ENCODE measurements at places on chromosomes 1 and 21. TPM values are rescaled to one million over a fixed set of nuclear protein-coding genes. Genes with fewer than 3 reads are reported as not detected.

GRCh38 chr1:246617768-246618167 lies 51.5 kb downstream of the CNST start:
- no peak for DNase-seq

DNA sequence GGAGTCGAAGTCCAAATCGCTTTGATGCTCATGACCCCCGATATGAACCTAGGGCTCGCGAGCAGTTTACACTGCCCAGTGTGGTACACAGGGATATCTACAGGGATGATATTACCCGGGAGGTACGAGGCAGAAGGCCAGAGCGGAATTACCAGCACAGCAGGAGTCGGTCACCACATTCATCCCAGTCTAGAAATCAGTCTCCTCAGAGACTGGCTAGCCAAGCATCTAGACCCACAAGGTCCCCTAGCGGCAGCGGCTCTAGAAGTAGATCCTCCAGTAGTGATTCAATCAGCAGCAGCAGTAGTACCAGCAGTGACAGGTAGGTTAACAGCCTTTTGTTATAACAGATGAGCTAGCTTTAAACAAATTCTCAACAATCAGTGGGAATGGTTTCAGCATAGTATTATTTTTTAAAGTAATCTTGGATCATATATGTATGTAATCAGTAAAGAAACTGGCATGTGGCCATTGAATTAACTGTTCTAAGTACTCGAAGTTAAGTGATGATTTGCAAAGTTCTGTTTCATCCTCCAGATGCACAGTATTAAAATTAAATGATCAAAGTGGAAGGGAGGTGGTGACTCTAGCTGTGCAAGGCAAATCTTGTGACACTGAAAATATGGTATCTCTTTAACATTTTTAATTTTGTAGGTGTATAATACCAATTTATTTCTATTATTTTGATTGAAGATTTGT lies 29.0 kb downstream of the SPEN start:
- DNase-seq = no peak

DNA sequence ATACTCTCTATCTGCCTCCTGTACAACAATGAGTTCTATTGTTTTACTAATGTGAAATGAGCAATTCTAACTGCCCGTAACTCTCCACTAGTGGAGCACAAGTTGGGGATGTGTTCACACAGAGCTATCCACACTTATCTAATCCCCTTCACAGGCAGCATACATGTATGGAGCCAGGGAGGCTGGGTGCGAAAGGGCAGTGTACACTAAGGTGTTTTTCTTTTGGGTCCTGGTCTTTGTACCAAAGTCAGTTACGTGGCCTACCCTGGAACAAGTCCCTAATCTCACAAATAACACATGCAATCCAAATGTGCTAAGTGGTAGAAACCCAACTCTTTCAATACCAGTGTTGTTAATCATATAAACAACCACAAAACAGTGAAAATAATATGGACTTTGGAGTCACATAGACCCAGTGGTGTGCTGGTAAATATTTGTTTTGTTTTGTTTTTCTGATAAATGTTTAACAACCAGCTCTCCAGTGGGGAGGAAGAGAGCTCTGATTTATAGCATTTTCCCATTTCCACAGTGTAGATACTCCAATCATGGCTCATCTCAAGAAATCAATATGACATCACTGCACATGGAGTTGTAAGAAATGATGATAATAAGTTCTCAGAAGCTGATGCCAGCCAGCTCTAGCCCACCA lies 319.9 kb upstream of the DUSP10 start:
- no peak for DNase-seq

- no peak for DNase-seq
Observed at GRCh38 chr1:201089596-201089995, 22.6 kb downstream of the CACNA1S start.

OR2T11 gene
- not detected for total RNA-seq

CCDC18 gene
- total RNA-seq = 7.9 TPM

- DNase-seq = no peak
Observed at GRCh38 chr1:90593312-90593711, 123.8 kb downstream of the BARHL2 start.

GRCh38 chr1:150186789-150187559 lies 37.3 kb downstream of the PLEKHO1 start:
- DNase-seq = peak; percentile 41

TSACC gene
- total RNA-seq = 0.42 TPM

GJA4 gene
- not detected for total RNA-seq

CD48 gene
- total RNA-seq = not detected

- DNase-seq = peak; percentile 9
Observed at GRCh38 chr1:182229921-182230491, 161.6 kb downstream of the GLUL start.

NCAM2 gene
- 4.1 TPM for total RNA-seq

GRCh38 chr1:151807131-151807530 lies 1.9 kb upstream of the LINGO4 start:
- DNase-seq = no peak

DNAJC6 gene
- total RNA-seq = 15.1 TPM

- peak; percentile 61 for DNase-seq
Observed at GRCh38 chr21:42724226-42724920, 71.0 kb downstream of the PDE9A start.

GRCh38 chr1:117834416-117834815 lies 95.0 kb downstream of the GDAP2 start:
- DNase-seq = no peak

PSMG1 gene
- 81.9 TPM for total RNA-seq

RYR2 gene
- total RNA-seq = 0.19 TPM

DNAJC16 gene
- 27.5 TPM for total RNA-seq

GRCh38 chr1:236000781-236001180 lies 64.1 kb downstream of the NID1 start:
- DNase-seq = no peak

GRCh38 chr1:205454903-205455335 lies 926 bp downstream of the BLACAT1 start:
- no peak for DNase-seq

DNA sequence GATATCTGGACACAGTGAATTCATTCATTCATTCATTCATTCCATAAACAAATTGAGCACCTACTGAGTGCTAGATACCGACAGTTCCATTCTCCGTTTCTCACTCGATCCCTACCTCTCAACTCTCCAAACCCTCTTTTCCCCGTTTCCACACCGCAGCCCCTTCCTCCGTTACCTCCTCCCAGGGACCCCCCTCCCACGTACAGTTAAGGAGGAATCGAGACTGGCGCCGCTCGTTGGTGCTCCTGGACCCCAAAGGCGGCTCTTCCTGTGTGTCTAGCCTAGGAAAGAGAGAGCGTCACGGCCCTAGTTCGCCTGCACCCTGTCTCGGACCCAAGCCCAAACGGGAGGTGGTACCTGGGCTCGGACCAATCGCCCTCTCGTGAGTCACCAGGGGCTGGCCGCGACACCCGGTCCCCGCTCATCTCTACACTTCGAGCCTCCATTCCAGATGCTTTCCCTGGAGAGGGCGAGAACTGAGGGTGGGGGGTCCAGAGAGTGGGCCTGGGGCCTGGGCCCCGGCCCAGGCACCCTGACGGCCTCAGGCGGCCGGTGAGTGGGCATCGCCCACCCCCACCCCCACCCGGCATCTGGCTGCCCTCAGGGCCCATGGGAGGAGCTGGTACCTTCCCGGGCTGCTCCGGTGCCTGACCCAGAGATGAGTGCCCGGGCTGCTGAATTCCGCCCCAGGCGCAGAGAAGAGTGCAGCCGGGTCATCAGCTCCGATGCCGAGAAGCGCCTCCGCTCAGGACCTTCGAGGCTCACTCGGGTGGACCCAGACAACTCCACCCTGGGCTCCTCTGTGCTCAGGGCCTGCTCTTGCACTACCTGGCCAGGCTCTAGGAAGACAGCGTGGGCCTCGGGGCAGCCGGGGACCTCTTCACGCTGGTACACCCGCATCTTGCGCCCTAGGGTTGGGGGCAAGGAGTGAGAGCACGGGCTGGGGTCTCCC lies 4.9 kb downstream of the ARHGEF19 start:
- peak; percentile 10 for DNase-seq

DNA sequence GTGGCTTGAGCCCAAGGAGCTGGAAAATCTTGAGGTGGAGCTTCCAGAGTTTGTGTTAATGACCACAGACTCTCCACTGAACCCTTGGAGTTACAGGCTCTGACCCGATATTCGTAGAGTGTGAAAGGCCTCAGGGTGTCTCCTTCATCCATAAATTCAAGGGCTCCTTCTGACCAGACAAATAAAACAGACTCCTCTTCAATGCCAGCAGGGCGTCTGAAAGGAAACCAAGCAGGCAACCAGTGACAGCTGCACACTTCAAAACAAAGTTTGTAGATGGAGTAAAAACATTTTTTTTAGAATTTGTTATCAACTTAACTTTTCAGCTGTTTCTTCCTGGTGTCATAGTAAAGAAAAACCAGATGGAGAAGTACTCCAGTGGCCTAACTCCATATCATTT lies 161.1 kb downstream of the KCTD3 start:
- no peak for DNase-seq

GRCh38 chr1:31238986-31239613 lies 587 bp downstream of the NKAIN1 start:
- no peak for DNase-seq

ANKRD35 gene
- total RNA-seq = 1.8 TPM

DNA sequence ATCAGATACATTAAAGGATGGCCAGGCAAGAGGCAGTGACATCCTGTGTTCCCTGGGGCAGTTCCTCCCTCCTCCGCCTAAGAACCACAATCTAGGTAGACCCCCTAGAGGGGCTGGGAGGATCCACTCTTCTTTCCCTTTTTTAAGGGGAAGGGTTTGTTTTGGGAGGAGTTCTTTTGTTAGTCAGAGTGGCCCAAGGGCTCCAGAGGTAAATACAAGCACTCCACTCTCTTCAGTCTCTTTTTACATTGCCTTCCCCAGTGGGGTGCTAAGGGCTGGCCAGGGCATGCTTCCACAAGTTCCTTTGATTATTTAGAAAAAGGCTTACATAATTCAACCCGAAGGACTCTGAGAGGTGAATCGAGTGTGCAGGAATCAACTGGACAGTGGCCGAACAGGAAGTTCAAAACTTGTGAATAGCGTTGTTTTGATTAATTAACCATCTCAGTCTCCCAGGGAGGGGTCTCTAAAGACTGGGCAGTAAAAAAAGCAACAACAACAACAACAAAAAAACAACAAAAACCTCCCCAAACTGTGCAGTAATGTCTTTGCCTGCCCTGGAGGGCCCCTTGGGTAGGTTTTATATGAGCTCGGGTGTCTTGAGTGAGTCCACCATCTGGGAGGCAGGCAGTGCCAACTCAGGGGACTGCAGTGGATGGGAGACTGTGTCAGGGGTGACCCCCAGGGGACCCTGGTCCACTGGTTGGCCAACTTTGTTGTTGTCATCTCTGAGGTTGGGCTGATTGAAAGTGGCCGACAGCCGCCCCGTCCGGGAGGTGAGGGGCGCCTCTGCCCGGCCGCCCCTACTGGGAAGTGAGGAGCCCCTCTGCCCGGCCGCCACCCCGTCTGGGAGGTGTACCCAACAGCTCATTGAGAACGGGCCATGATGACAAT lies 33.2 kb upstream of the ENO1 start:
- DNase-seq = no peak

DNA sequence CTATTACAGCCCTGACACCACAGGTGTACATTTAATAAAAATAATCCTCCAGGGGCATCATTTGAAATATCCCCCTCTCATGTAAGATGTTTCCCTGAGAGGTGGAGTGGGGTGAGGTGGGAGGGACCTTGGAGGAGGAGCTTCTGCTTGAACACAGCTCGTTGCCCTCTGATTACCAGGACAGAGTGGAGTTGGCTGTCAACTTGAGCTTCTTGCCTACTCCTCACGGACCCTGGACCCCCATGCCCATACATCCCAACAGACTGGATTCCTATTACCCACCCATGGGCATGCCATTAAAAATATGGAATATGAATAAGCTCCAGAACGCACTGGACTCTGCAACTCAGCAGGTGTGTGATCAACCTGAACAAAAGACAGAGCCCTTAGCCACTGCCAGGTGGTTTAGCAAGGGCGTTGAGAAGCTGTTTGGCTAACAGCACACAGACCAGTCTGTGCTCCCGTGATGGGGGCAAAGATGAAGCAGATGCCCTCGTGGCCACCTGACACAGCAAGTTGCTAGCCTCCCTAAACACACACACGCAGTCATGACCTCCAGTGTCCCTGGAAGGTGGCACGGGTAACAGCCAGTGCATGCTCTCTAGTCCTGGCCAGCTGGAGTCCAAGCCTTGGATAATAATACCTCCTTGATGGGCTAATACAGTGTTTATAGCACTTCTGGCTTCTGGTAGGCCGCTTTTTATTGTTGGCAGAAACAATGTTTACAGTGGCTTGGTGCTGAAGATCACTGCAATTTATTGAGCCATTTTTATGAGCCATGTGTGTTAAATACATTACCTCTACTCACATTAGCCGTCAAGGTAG lies 155.0 kb downstream of the TOMM20 start:
- no peak for DNase-seq

PRR9 gene
- total RNA-seq = not detected

GRCh38 chr1:93729502-93729901 lies 47.9 kb upstream of the BCAR3 start:
- DNase-seq = no peak

DNA sequence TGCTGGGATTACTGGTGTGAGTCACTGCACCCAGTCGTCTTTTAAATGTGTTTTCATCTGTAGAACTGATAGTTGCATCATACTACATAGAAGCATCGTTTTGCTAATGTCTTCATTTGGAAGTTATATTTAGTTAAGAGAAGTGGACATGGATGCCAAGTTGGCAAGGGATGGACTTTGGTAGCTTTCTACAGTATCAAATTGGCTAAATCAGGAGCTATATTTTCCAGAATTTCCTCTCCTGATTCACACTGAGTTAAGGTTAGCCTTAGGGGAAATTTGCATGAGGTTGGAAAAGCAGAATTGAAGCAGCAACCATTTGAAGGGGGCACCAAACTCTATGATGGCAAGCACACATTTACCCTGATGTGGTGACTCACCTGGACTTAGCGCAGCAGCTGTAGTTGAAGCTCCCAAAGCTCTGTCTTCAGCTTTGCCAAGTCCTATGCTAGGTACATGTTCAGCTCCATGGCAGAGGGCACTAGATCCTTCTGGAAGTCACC lies 43.9 kb downstream of the DUSP10 start:
- no peak for DNase-seq

HSPG2 gene
- 294 TPM for total RNA-seq

DNA sequence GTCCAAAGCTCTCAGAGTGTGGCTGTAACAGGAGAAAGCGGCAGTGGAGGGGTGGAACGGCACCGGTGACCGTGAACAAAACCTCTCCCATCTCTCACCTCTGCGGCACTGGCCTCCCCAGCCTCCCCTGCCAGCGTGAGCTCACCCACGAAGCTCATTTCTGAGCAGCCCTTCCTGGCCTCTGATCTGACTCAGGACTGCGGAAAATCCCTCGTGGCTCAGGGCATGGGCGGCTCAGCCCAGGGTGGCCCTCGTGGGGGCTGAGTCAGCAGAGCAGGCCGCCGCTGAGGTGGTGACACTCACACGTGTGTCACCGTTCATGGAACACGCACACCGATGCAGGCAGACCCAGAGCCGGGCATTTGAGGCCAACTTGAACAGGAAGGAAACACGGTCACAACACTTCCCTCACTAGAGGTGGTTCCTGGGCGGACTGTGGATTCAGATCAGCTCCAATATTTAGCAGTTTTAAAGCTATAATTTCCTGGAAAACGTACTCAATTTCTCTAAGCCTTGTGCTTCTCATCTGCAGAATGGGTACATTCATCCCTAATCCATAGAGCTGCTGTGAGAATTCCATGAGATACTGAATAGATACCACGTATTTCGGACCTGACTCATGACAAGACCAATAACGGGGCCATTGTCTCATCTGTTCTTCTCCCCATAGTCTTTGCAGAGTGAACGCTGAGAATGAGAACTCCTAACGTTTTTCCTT lies 115.0 kb upstream of the TMPRSS2 start:
- no peak for DNase-seq

GRCh38 chr1:10649517-10650201 lies 146.8 kb downstream of the CASZ1 start:
- no peak for DNase-seq

Measured in HFFc6 (cell line).